NCI-H460 (cell line): ENCODE measurements at places on chromosomes 16 and 17.

GRCh38 chr17:68322630-68323029, 31.3 kb downstream of the ARSG start:
- no peak for DNase-seq

DNA sequence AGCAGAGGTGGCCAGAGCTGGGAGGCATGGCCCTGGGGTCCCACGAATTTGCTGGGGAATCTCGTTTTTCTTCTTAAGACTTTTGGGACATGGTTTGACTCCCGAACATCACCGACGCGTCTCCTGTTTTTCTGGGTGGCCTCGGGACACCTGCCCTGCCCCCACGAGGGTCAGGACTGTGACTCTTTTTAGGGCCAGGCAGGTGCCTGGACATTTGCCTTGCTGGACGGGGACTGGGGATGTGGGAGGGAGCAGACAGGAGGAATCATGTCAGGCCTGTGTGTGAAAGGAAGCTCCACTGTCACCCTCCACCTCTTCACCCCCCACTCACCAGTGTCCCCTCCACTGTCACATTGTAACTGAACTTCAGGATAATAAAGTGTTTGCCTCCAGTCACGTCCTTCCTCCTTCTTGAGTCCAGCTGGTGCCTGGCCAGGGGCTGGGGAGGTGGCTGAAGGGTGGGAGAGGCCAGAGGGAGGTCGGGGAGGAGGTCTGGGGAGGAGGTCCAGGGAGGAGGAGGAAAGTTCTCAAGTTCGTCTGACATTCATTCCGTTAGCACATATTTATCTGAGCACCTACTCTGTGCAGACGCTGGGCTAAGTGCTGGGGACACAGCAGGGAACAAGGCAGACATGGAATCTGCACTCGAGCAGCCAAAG, 2.3 kb downstream of the CSF3 start:
- no peak for DNase-seq

DNA sequence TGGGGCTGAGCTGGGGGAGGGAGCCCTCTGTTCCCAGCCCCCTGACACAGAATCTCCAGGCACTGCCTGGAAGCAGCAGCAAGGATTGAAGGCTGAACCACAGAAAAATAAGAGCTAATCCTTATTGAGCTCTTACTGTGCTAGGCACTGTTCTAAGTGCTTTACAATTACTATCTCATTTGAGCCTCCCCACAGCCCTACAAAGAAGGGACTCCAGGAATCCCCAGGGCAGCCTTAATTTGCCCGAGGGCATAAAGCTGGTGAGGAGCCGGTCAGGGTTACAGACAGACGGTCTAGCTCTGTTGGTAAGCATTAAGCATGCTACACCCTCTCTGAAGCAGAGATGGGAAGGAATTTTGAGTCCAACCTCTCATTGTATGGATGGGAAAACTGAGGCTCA, 7.0 kb downstream of the SAMD14 start:
- DNase-seq = no peak

DNA sequence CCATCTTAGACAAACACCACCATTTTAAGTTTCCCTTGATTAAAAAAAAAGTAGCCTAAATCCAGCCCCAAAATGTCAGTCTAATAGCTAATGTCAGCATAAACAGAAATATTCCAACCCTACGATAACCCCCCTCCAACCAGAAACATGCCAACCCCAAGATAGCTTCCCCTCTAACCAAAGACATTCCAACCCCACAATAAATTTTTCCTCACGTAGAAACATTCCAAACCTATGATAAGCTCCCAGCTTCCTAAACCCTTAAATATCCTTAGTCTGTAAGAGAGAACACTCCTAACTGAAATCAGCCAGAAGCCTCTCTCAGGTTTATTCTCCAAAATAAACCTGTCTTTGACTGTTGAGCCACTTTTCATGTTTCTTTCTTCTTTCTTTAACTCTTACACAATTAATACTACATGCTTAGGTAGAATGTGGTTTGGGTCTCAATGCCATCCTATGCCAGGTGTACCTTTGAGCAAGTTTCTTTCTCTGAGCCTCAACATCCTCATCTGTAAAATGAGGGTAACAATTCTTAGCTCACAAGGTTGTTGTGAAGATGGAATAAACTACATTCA, 10.5 kb upstream of the KRT38 start:
- DNase-seq = no peak

DNA sequence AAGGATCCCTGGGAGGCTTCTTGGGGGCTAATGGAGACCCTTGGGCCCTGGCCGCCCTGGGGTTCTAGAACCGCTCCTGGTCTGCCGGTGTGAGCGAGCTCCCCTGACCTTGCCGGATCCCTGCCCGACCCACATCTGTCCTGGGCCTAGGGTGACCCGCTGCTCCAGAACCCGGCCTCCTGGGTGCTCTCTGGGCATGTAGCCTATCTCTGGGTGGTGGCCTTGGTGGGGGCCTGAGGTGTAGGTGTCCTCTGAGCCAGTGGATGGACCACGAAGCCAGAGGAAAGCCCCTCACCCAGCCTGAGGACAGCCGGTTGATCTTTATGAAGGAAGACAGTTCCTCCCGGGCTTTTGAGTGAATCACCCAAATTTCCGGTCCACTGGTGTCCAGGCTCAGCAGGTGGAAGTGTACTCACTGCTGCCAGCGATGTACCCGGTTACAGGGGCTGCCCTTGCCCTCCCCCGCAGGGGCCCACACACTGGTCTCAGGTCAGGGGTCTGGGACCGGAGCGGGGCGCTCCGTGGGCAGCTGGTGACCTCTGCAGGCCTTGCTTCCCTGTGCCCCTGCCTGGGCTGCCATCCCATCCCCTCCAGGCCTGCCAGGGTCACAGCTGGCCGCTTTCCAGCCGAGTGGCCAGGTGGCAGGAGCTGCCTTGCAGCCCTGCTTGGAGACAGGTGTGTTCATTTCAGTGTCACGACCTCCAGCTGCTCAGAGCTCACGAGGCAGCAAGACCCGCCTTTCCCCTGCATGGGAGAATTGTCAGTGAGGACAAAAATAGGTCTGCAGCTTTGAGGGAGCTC, 10.5 kb upstream of the GSE1 start:
- no peak for DNase-seq

DNA sequence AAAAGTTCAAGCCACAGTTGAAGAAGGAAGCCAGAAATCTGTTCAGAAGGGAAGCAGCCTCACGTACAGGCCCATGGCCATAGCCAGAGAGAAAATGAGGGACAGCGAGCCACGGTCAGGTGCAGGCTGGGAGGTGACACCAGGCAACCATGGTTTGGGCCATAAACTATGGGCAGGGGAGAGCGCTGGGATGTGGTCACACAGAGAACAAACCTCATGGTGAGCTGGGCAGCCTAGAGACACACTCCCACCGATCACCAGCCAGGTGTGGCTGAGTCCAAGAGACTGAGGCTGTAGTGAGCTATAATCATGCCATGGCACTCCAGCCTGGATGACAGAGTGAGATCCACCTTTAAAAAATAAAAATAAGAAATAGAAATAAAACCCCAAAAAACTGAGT, 76.5 kb downstream of the NETO2 start:
- no peak for DNase-seq

DNA sequence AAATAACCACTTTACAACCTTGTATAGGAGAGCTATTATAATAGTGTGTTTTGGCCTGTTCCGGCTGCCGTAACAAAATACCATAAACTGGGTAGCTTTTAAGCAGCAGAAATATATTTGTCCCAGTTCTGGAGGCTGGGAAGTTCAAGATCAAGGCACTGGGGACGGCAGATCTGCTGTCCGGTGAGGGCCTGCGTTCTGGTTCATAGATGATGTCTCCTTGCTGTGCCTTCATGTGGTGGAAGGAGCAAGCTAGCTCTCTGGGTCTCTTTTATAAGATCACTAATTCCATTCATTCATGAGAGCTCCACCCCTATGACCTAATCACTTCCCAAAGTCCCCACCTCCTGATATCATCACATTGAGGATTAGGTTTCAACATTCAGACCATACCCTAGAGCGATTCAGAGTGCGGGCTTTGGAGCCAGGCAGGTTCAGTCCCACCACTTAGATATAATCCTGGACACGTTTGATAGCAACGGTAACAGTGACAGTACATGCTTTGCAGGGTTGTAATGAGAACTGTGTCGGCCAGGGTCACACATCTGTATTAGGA, 76.2 kb upstream of the ZFHX3 start:
- no peak for DNase-seq

GRCh38 chr16:57166951-57167350, 18.9 kb downstream of the PSME3IP1 start:
- no peak for DNase-seq

DNA sequence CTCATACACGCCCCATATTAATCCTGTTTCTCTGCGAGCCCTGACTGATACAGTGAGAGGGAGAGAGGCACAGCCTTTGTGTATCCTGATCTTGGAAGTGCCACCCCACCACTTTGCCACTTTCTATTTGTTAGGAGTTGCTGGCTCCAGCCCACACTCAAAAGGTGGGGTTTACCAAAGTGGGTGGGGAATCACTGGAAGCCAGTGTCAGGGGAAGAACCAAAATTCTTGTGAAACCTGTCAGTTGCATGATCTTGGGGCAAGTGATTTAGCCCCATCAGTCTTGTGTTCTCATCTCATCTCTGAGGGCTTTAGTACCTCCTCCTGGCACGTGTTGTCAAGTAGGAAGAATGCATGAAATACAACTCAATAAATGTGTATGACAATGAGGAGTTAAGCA, 119.5 kb downstream of the SOX9 start:
- no peak for DNase-seq

GRCh38 chr17:74218436-74218835, 5.1 kb downstream of the TTYH2 start:
- DNase-seq = no peak

DNA sequence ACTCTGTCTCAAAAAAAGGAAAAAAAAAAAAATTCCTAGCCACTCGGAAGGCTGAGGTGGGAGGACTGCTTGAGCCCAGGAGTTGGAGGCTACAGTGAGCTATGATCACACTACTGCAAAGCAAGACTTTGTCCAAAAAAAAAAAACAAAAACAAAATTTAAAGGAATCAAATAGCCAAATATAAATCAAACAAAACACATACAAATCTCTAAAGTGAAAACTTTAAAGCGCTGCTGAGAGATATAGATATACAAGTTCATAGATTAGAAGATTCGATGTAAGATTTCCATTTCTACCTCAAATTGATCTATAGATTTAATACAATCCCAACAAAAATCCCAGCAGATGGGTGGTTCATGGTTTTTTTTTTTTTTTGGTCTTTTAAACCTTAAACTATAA, 83.6 kb downstream of the TTC19 start:
- DNase-seq = no peak

DNA sequence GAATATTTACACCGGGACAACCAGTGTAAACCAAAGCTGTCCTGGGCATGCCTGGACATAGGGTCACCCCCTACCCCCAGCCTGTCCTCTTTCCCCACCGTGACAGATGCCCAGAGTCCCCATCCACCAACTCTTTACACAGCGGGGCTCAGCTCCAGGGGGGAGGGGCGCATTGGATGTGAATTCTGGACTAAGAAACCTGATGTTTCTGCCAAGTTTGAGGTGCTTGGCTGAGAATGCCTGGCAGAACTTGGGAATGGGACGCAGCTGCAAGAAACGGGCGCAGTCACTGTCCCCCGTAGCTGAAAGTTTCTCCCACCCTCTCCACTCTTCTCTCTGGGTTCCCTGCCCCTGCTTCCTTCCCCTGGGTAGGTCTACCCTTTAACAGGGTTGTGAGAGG, 68.0 kb upstream of the CDC42EP4 start:
- no peak for DNase-seq

DNA sequence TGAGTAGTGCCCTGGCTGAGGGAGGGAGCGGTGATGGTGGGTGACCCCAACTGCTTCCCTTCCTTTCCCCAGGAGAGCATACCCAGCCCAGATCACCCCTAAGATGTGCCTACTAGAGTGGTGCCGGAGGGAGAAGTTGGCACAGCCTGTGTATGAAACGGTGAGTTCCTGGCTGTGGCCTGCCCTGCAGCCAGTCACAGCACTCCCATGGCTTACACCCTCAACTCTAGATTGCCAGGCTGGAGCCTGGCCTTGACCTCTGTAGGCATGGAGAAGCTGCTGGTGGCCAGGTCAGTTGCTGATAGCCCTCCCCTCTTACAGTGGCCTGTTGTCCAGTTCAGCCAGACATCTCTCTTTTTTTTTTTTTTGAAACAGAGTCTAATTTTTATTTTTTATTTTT, 8.6 kb upstream of the NFATC3 start:
- no peak for DNase-seq

GRCh38 chr16:88608076-88608475, 30.3 kb upstream of the IL17C start:
- no peak for DNase-seq

DNA sequence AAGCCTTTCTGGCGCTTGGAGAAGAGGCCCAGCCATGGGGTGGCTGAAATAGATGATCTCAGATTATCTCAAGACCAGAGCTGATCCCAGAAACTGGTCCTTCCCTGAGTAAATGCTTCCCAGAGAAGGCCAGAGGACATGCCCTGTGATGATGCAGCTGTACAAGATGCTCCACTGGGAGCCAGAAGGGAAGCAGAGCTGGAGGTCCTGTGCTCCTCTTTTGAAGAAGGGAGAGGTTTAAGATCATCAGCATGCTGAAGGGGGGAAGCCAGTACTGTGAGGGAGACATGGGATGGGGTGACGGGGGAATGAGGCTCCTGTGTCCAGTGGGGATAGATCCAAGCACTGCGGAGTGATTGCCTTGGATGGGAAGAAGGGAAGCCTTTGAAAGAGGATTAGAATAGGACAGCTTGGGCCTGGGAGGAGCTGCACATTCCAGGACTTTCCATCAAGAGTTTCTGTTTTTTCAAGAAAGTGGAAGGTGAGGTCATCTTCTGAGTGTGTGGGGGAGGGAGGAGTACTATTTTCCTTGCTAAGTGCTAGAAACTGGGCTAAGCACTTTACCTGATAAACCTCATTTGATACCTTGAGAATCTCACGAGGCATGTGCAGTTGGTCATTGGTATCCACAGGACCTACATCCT, 16.4 kb upstream of the ALOX15B start:
- no peak for DNase-seq

GRCh38 chr17:80468242-80468641, 8.2 kb downstream of the NPTX1 start:
- DNase-seq = no peak

DNA sequence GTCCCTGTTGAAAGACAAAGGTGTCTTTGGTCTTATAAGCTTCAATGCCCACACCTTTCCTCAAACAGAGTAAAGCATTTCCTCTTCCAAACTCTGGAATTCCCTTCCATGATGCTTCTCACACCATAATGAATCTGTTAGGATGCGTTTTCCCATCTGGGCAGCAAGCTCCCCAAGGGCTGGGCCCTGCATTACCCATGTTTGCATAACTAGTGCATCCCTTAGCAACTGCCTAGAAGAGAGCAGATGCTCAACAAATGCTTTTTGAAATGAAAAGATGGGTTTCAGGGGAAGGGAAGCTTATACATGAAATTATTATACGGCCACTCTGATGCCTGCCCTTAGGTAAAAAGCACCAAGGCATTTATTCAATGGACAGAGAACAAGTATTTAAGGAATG, 124.5 kb upstream of the CCL2 start:
- DNase-seq = no peak

DNA sequence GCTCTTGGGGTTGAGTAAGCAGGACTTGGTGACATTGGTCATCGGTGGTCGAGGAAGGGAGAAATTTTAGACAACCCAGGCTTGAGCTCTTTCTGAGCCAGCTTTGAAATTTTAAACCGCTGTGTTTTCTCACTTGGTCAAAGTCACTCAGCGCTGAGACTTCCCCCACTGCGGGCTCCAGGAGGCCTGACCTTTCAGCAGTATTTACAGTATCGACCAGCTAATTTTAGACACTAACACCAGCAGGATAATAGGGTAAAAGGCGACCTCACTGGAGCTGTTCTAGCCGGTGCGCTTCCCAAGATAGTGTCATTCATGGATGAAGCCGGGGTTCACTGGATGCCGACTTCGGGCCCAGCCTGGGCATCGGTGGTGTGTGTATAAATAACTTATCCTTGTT, 29.7 kb upstream of the WSCD1 start:
- DNase-seq = no peak
